ENCODE measurements at places on chromosomes 2 and 18. TPM values are rescaled to one million over a fixed set of nuclear protein-coding genes. Genes with fewer than 3 reads are reported as not detected.

DNA sequence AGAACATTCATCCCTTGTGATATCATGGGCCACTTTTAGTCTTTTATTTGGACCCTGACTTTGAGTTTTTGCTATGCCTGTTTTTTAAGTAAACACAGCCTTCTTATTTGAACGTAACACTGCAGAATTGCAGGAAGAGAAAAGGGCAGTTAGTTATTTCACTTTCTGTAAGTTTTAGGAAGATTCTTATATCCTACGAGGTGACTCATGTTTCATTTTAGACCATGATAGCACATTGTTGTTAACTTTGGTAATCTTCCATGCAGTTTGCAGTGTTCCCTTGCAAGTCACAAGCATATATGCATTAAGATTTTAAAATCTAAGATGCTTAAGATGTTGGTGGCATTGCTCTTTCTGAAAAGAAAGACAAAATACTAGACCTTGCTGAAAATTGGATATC lies 128.6 kb upstream of the EPC2 start:
- no peaks in the 10 kb centered on the region for H3K4me1 ChIP-seq
- no peak overlapping the region for H3K27ac ChIP-seq
- DNase-seq, result peak; percentile 62
- H3K4me3 ChIP-seq, result no peak overlapping the region
- no peaks in the 10 kb centered on the region for H3K27me3 ChIP-seq

The SOX11 gene
- polyA plus RNA-seq, result 2.2 TPM

DNA sequence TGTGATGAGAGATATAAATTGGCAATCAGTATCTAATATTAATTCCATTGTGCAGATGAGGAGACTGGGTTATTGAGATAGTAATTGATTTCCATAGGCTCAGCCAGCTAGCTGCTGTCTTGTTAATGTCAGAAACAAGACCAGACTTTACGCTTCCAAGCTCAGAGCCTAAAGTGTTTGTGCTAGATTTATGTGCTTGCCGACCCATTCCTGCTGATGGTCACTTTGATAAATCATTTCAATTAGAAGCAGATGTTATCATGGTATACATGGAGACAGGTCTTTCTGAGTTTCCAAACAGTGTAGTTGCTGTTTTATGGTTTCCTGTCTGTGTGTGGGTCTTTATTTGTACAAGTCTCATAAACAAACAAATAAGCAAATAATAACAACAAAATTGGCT lies 92.8 kb downstream of the AQP4 start:
- H3K27ac ChIP-seq, result no peak overlapping the region
- no peak for DNase-seq
- H3K4me1 ChIP-seq, result no peaks in the 10 kb centered on the region
- H3K4me3 ChIP-seq, result no peak overlapping the region

- DNase-seq, result no peak
- H3K36me3 ChIP-seq, result no peaks in the 10 kb centered on the region
- H3K4me1 ChIP-seq, result peaks cover 5% of the 10 kb centered on the region
- no peaks in the 10 kb centered on the region for H3K27me3 ChIP-seq
- no peak overlapping the region for H3K27ac ChIP-seq
Measured at GRCh38 chr2:25825238-25825637, 53.0 kb downstream of the ASXL2 start.

The LRRTM1 gene
- polyA plus RNA-seq, result not detected

The MC5R gene
- polyA plus RNA-seq, result not detected

DNA sequence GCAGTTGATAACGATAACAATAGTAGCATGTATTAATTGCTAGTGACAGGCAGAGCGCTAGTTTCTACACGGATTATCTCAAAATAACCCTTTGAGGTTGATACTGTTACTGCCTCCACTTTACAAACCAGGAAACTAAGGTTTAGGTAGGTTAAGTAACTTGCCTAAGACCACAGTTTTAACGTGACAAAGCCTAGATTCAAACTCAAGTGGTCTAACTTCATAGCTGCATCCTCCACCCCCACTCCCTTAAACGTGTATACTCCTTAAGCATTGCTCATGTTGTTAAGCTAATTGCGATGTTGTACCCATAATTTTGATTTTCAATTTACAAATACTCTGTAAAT lies 1.2 kb downstream of the ME2 start:
- no peaks in the 10 kb centered on the region for H3K4me1 ChIP-seq

- H3K27me3 ChIP-seq, result no peaks in the 10 kb centered on the region
- no peaks in the 10 kb centered on the region for H3K36me3 ChIP-seq
- peak; percentile 62 for DNase-seq
- peak overlapping the region; percentile 81 for H3K27ac ChIP-seq
- no peak overlapping the region for H3K4me3 ChIP-seq
- peaks cover 4% of the 10 kb centered on the region for H3K4me1 ChIP-seq
Measured at GRCh38 chr2:234378440-234378839, 118.4 kb downstream of the ARL4C start.

Data from IMR-90 (cell line).